Esophagus squamous epithelium (tissue), 5 donors: ENCODE measurements at places on chromosomes 7 and 10.

GRCh38 chr7:137328373-137329120 lies 15.0 kb downstream of the PTN start:
- DNase-seq: no peak

- no peak for DNase-seq
Observed at GRCh38 chr7:21191321-21192073, 236.4 kb upstream of the SP4 start.

GRCh38 chr10:62113680-62114079 lies 155.0 kb downstream of the RTKN2 start:
- no peak for DNase-seq

- no peak for DNase-seq
Observed at GRCh38 chr10:95543459-95543858, 17.7 kb downstream of the SORBS1 start.

DNA sequence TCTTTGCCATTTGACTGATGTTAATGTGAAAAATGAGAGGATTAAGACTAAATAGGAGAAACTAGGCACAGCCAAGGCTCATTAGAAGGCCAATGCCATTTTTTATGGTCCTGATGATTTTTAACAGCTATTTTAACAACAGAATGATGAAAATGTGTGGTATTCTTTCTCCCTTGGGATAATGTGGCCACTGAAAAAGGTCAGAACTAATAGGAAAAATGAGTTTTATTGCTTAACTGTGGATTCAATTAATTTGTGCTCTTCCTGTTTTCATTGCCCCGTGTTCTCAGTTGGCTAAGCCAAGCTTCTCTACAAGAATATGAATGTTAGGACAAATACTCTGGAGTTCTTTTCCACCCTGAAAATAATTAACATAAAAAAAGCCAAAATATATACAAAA lies 56.6 kb downstream of the BMPER start:
- no peak for DNase-seq

DNA sequence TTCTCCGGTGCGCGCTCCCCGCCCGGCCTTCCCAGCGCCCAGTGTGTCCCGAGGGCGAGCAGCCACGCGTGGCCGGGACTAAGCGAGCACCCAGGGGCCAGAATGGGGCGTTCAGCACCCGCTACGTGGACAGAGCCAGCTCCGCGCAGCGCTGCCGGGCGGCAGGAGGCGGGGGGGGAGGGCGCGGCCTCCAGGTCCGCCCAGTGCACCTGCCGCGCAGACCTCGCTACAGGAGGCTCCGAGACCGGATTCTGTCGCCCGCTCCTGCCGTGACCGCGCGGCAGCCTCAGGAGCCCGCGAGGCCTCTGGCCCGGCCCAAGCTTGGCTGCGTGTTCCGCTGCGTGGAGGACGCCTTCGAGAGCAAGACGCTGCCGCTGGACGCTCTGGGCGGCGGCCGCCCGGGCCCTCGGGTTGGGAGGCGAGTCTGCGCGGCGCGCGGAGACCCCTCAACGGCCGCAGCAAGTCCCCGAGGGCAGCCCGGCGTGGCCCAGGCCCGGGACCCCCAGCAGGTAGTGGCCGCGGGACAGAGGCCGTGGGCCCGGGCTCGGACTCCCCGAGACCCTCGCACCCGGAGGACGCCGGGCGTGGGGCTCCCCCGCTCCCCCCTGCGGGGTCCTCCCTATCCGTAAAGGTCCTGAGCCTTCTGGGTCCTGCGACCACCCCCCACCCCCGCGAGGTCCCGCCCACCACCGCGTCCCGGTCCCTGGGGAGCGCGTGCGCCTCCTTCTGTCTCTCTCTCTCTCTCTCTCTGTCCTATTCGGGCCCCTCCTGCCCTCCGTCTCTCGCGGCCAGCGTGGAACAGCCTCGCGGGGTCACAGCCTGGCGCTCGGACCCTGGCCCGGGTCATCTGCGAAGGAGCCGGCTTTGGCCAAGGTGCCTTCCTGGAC lies 904 bp upstream of the DPYSL4 start:
- no peak for DNase-seq

GRCh38 chr10:26640391-26640790 lies 57.1 kb upstream of the PDSS1 start:
- no peak for DNase-seq

GRCh38 chr7:92158660-92159575 lies 20.0 kb downstream of the LRRD1 start:
- no peak for DNase-seq

DNA sequence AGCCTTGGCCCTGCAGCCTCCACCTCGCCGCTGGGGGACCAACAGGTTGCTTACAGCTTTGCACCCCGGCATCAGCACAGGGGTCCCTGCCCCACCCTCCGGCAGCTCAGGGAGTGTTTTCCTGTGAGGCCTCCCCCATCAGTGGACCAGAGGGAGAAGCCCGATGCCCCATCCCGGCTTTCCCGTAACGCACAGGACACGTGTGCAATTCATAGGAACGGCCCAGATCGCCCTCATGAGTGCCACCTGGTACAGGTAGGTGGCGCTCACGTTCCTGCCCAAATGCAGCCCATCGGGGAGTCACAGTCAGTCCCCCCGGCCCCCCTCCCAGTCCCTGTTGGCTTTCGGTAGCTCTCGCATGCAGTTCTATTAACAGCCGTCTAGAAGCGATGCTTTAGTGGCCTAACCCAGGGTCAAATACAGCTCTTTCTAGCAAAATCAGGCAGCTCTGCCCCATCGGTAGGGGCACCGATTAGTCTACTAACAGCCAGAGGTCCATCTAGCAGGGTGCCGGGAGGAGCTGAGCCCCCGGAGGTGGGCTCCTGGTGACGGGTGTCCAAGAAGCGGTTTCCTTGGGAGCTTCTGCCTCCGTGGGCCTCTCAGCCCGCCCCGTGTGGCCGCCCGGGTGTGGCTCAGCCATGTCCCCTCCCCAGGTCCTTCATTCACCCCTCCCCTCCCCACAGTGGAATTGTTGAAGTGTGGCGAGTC lies 48.4 kb upstream of the GTF2IRD1 start:
- no peak for DNase-seq

DNA sequence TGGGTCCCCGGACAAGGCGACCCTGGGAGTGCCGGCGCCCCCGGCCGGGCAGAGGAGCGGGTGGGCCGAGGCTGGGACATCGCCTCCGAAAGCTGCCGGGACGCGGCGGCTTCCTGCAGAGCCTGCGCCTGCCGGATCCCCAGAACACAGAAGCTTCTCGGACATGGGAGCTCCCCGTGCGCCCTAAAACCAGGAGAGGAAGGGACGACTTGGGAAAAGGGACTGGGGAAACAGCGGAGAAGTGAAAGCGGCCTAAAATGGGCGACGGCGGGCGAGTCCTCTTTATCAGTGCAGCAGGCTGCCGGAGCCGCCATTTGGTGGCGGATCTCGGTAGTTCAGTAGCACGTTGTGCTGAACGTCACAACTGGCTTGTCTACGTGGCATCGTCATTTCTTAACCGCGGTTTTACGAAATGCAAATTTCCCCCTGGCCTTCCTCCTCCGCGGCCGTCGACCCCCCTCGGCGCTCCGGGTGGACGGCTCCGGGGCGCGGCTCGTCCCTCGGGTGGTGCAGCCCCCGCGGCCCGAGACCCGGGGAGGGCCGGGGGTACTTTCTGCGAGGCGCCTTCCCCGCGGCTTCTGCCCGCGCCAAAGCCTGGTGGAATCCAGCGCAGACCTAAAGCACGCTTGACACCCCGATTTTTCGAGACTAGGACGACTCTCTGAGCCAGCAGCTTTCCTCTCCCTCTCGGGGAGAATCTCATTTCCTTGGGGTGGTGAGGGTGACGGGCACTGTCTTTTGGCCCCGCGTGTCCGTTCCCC lies 9.9 kb upstream of the SPAG6 start:
- DNase-seq: no peak

- DNase-seq: no peak
Observed at GRCh38 chr10:63915240-63915639, 394.0 kb downstream of the REEP3 start.

- no peak for DNase-seq
Observed at GRCh38 chr7:115869801-115870200, 160.8 kb downstream of the TFEC start.

DNA sequence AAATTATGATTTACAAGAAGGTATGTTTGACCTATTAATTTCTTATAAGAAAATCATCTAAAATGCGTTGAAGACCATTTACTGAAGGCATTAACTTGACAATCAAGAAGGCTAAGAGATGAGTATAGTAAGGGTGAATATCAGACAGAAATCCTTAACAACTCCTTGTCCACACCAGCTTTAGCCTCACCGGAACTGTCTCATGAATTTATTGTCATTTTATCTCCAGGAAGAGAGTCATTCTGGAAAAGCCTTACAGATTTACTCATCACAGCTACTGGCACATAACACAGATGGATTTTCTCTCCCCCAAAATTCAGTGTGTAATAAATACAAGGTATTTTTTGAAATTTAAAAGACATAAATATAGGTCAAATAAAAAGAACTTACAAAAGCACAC lies 129.4 kb upstream of the LSM8 start:
- DNase-seq: no peak

- DNase-seq: no peak
Observed at GRCh38 chr7:18125476-18125875, 97.8 kb upstream of the PRPS1L1 start.

GRCh38 chr7:40015790-40016296 lies 65.8 kb downstream of the CDK13 start:
- no peak for DNase-seq
